ENCODE measurements at places on chromosomes 16 and 17. TPM values are rescaled to one million over a fixed set of nuclear protein-coding genes. Genes with fewer than 3 reads are reported as not detected.

Gene CDH13
- 6.4 TPM for total RNA-seq

Gene PLEKHH3
- 5.8 TPM for total RNA-seq

Gene FBXW10
- total RNA-seq: not detected

Gene TMEM132E
- 0.33 TPM for total RNA-seq

Gene KCNJ18
- total RNA-seq: not detected

Gene SECTM1
- total RNA-seq: 9.5 TPM

Gene CPHXL2
- not detected for total RNA-seq

Gene UNKL
- 49.2 TPM for total RNA-seq

Gene CCT6B
- 3.1 TPM for total RNA-seq

Gene TBC1D3
- total RNA-seq: not detected

Gene DOC2B
- total RNA-seq: 45.6 TPM

Gene ZSWIM7
- 21.9 TPM for total RNA-seq

Gene ACAP1
- total RNA-seq: 4.4 TPM

Gene CD300LB
- not detected for total RNA-seq

Gene GPR142
- total RNA-seq: not detected

Gene IL21R
- total RNA-seq: not detected

Gene KRT24
- not detected for total RNA-seq

Gene CCDC200
- not detected for total RNA-seq

Gene CHST4
- total RNA-seq: not detected

Gene NPIPA1
- 69.6 TPM for total RNA-seq

Gene ULK2
- total RNA-seq: 30.5 TPM

Gene ODF4
- not detected for total RNA-seq

Gene CLEC19A
- total RNA-seq: not detected

Gene KRTAP1-1
- total RNA-seq: not detected

Gene FAM20A
- 17.0 TPM for total RNA-seq

Gene TEKT3
- total RNA-seq: 0.51 TPM

Gene CDK3
- 5.1 TPM for total RNA-seq

Gene TNFRSF17
- not detected for total RNA-seq
